HFFc6 (cell line): ENCODE measurements at places on chromosomes 1 and 21. TPM values are rescaled to one million over a fixed set of nuclear protein-coding genes. Genes with fewer than 3 reads are reported as not detected.

DNA sequence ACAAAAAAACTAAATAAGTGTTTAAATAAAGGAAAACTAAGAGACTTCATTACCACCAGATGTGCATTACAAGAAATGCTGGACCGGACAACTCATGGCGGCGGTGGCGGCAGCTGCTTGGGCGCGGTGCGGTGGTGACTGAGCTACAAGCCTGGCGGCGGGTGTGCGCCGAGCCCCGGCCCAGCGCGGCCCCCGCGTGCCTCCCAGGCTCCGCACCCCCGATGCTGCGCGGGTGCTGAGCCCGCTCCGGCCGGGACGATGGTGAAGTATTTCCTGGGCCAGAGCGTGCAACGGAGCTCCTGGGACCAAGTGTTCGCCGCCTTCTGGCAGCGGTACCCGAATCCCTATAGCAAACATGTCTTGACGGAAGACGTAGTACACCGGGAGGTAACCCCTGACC lies 52.2 kb upstream of the RCOR3 start:
- H3K4me1 ChIP-seq: no peaks in the 10 kb centered on the region
- no peak overlapping the region for H3K27ac ChIP-seq
- H3K36me3 ChIP-seq: peaks cover 14% of the 10 kb centered on the region; the same call in 1 of the 2 replicates
- no peak overlapping the region for H3K4me3 ChIP-seq
- no peak for DNase-seq
- no peaks in the 10 kb centered on the region; the same call in 1 of the 2 replicates for H3K27me3 ChIP-seq

GRCh38 chr1:214331827-214332423 lies 51.0 kb downstream of the SMYD2 start:
- peak; percentile 24 for DNase-seq
- H3K4me3 ChIP-seq: no peak overlapping the region
- H3K27me3 ChIP-seq: peaks cover 4% of the 10 kb centered on the region
- H3K36me3 ChIP-seq: peaks cover 5% of the 10 kb centered on the region; the same call in 1 of the 2 replicates
- H3K27ac ChIP-seq: peak overlapping the region; percentile 12; the same call in 1 of the 2 replicates

GRCh38 chr1:203512517-203512847 lies 18.5 kb downstream of the OPTC start:
- H3K27ac ChIP-seq: peak overlapping the region; percentile 100
- H3K4me3 ChIP-seq: peak overlapping the region; percentile 83
- H3K4me1 ChIP-seq: peaks cover 71% of the 10 kb centered on the region
- peaks cover 1% of the 10 kb centered on the region for H3K27me3 ChIP-seq

The NEGR1 gene
- 52.8 to 66.0 TPM (median 58.2 TPM) in 3 replicates for total RNA-seq

- H3K4me3 ChIP-seq: no peak overlapping the region
- DNase-seq: peak; percentile 6
- H3K27me3 ChIP-seq: no peaks in the 10 kb centered on the region; the same call in 1 of the 2 replicates
- peak overlapping the region; percentile 7; the same call in 1 of the 2 replicates for H3K27ac ChIP-seq
- peaks cover 17% of the 10 kb centered on the region for H3K36me3 ChIP-seq
These were observed 148.6 kb downstream of the C1orf21 start for GRCh38 chr1:184535191-184535970.

DNA sequence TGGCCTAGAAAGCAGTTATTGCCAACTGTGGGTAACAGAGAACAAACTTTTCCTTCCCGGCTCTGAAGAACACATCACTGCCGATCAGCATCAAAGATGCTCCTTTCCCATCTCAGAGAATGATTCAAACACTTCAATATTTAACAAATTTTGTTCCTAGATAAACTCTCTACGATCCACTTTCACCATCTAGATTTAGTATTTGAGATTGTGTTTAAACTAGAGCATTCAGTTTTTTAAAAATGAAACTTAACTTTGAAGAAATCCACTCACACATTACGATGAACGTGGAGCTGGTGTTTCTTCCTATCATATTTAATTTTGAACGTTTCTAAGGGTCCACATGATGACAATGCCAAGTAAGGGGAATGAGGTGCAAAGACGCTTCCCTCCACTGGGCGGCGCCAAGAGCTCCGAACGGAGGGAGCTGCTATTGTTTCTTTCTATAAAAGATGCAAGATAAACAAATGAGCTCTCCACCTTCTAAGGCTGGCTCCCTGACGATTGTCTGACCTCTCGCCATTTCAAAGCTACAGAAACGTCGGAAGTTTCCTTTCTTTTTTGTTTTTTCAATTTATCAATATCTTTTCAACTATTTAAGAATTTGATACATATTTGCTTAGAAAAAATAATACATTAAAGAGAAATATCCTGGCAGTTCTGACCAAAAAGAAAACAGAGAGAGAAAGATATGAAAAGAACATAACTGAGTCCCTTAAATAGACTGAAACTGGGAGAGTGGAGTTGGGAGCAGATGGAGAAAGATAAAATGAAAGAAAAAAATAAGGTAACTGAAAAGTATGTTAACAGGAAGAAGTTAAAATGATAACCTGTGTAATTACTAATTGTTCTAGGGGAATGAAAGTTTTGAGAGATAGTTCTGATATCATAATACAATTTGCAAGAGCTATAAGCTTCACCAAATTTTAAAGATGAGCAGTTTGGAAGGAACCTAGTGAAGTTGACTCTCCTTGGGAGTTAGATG lies 4.4 kb upstream of the BARHL2 start:
- H3K36me3 ChIP-seq: peaks cover 21% of the 10 kb centered on the region; the same call in 1 of the 2 replicates
- no peak overlapping the region for H3K27ac ChIP-seq
- peaks cover 43% of the 10 kb centered on the region for H3K4me1 ChIP-seq
- peak; percentile 42 for DNase-seq
- H3K4me3 ChIP-seq: peak overlapping the region; percentile 33; the same call in 1 of the 2 replicates

The KIF2C gene
- 16.7 to 44.1 TPM (median 33.5 TPM) in 3 replicates for total RNA-seq

DNA sequence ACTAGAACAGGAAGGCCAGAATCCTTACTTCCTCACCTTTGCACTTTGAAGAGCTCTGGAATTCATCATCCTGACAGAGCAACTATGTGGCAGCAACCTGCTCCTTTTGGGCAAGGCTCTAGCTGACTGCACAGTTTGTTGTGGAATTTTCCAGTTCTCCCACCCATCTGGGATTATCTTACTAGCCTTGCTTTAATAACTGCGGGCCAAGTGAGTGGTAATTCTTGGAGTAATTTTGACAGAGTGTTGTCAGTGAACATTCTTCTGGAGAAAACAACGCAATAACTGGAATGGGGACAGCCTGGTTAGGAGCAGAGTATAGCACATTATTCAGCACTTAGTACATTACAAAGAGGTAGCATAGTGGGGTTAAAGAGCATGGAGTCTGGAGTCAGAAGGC lies 75.3 kb downstream of the NTMT2 start:
- no peak for DNase-seq
- no peaks in the 10 kb centered on the region; the same call in 1 of the 2 replicates for H3K27me3 ChIP-seq
- H3K27ac ChIP-seq: no peak overlapping the region
- peaks cover 12% of the 10 kb centered on the region; the same call in 1 of the 2 replicates for H3K4me1 ChIP-seq
- no peak overlapping the region for H3K4me3 ChIP-seq
- H3K36me3 ChIP-seq: no peaks in the 10 kb centered on the region

The CYYR1 gene
- not detected in 3 replicates for total RNA-seq

GRCh38 chr1:17661546-17662157 lies 93.5 kb upstream of the ACTL8 start:
- H3K4me1 ChIP-seq: peaks cover 9% of the 10 kb centered on the region
- peaks cover 23% of the 10 kb centered on the region for H3K36me3 ChIP-seq
- DNase-seq: peak; percentile 49

- H3K27ac ChIP-seq: no peak overlapping the region
- H3K4me3 ChIP-seq: no peak overlapping the region
- no peaks in the 10 kb centered on the region for H3K36me3 ChIP-seq
- no peaks in the 10 kb centered on the region for H3K4me1 ChIP-seq
These were observed 266.3 kb upstream of the OLFM3 start for GRCh38 chr1:102262994-102263393.

- H3K27me3 ChIP-seq: no peaks in the 10 kb centered on the region
- peaks cover 5% of the 10 kb centered on the region; the same call in 1 of the 2 replicates for H3K36me3 ChIP-seq
- H3K4me3 ChIP-seq: peak overlapping the region; percentile 93
- peak; percentile 65 for DNase-seq
- peaks cover 34% of the 10 kb centered on the region for H3K4me1 ChIP-seq
These were observed 1.0 kb downstream of the SMYD2 start for GRCh38 chr1:214281720-214282629.

The PARS2 gene
- 3.7 to 4.2 TPM (median 3.8 TPM) in 3 replicates for total RNA-seq

DNA sequence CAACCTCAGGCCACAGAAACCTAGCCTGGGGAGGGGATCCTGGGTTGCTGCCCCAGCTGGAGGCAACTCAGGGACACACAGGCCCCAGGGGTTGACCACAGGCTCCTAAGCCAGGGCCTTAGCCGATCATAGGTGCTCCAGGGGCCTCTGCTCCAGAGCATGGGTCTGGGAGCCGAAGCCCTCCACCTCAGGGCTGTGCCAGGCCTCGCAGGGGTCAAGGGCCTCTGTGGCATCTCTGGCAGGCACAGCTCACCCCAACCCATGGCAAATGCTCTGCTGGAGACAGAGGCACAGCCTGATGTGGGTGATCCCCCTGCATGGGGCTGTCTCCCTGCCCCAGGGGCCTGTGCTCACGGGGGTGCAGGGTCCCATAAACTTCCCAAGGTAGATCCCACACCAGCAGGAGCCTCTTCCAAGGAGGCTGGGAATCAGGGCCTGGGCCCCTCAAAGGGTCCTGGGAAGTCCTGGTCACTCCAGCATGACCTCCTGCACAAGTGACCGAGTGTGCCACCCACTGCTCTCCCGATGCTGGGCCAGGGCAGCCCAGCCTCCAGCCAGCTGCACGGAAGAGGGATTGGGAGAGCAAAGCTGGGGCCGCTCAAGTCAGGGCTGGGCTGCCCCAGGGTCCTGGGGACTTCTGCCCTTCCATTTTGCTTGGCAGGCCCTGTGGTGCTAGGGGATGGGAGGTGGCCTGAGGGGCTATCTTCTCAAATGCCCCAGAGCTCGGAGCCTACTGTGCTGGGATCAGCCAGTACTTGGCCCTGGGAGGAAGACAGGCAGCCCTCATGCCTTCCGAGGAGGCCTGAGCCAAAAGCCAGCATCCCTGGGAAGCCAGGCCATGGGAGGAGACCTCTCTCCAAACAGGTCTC lies 22.2 kb upstream of the PRSS38 start:
- peaks cover 8% of the 10 kb centered on the region for H3K27me3 ChIP-seq
- peak overlapping the region; percentile 85 for H3K27ac ChIP-seq
- H3K4me3 ChIP-seq: no peak overlapping the region; the same call in 1 of the 2 replicates
- no peak for DNase-seq
- H3K4me1 ChIP-seq: peaks cover 40% of the 10 kb centered on the region
- H3K36me3 ChIP-seq: no peaks in the 10 kb centered on the region
